Mucosa of gallbladder (tissue), 1 donor: ENCODE measurements at places on chromosomes 1 and 21. TPM values are rescaled to one million over a fixed set of nuclear protein-coding genes. Genes with fewer than 3 reads are reported as not detected.

The CELA3B gene
- 13.7 TPM for total RNA-seq

The ACTL8 gene
- total RNA-seq, result not detected

The SEC16B gene
- 7.3 TPM for total RNA-seq

The PROK1 gene
- 0.40 TPM for total RNA-seq

The FAM89A gene
- total RNA-seq, result 4.0 TPM

The NRIP1 gene
- total RNA-seq, result 34.4 TPM

The BRDT gene
- not detected for total RNA-seq

The LAMB3 gene
- total RNA-seq, result 7.6 TPM

The PTBP2 gene
- total RNA-seq, result 24.5 TPM

The SPATA46 gene
- total RNA-seq, result not detected

The ADORA1 gene
- 7.3 TPM for total RNA-seq

The MATN1 gene
- total RNA-seq, result 0.12 TPM

The OR2T4 gene
- not detected for total RNA-seq

The NBPF10 gene
- 3.9 TPM for total RNA-seq

The IL22RA1 gene
- 11.6 TPM for total RNA-seq

The DLGAP3 gene
- total RNA-seq, result 0.43 TPM

The UBE2U gene
- total RNA-seq, result not detected

The A3GALT2 gene
- total RNA-seq, result not detected

The GPR25 gene
- 0.66 TPM for total RNA-seq

The PARK7 gene
- total RNA-seq, result 261 TPM

The CHIA gene
- 0.23 TPM for total RNA-seq

The EDN2 gene
- total RNA-seq, result 0.83 TPM

The SLC2A5 gene
- 8.8 TPM for total RNA-seq

The LCE3E gene
- not detected for total RNA-seq

The FCMR gene
- total RNA-seq, result 8.0 TPM

The C1QC gene
- 217 TPM for total RNA-seq

The DMRTA2 gene
- not detected for total RNA-seq

The CASQ1 gene
- 0.37 TPM for total RNA-seq

The CD48 gene
- total RNA-seq, result 15.0 TPM

The GPR161 gene
- 13.9 TPM for total RNA-seq

The XKR8 gene
- total RNA-seq, result 10.9 TPM

The DPH2 gene
- total RNA-seq, result 16.6 TPM

The NTNG1 gene
- total RNA-seq, result 1.6 TPM
